ENCODE measurements at places on chromosomes 11 and 22.
A peak's percentile ranks its signal among the peaks of the same experiment; 100 is the strongest.

GRCh38 chr11:120239713-120240640, at the start of gene POU2F3:
TSS of gene POU2F3 (plus strand) at chr11:120240140. CDS start at chr11:120240344, 204 bp downstream.
- DNase-seq, result no peak

GRCh38 chr11:92556431-92556830, 331.8 kb downstream of the FAT3 start:
- peak; percentile 16 for DNase-seq

DNA sequence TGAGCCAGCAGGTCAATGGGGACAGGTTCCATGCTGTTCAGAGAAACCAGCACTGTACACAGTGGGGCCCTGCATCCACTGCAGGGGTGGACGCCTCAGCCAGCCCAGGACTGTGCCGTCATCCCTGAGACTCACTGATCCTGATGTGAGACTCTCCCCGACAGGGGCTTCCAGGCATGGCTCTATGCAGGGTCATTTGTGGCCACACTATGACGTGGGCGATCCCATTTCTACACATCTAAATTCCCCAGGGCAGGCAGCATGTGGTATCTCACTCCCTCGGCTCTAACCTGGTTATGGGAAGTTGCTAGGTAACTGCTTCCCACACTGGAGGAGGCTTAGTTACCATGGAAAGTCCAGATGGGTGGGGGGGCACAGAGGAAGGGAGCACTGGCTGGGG, 14.2 kb upstream of the FAM83F start:
- no peak for DNase-seq

DNA sequence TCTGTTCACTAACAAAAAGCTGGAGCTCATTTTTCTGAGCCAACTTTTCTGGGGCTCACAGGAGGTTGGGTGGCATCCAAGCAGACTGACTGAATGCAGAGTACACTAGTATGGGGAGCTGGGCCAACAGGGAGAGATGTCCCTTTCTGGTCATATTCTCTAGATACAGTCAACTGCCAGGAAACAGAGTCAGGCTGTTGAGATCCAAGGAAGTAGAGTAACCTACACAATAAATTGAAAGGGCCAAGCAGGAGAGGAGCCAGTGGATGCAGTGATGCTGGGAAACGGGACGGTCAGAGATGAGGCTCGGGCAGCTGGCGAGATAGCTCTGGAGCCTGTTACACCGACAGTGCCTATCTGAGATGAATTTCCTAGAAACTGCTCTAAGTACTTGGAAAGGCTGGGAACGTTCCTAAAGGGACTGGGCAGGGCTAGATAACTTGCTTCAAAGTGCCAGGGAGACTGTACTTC, 71.1 kb downstream of the LARGE2 start:
- no peak for DNase-seq

All from left renal pelvis (tissue), 4 donors.